ENCODE measurements at places on chromosomes 4 and X.

- no peak for DNase-seq
These were observed 8.6 kb downstream of the FAM200B start for GRCh38 chr4:15690020-15690809.

DNA sequence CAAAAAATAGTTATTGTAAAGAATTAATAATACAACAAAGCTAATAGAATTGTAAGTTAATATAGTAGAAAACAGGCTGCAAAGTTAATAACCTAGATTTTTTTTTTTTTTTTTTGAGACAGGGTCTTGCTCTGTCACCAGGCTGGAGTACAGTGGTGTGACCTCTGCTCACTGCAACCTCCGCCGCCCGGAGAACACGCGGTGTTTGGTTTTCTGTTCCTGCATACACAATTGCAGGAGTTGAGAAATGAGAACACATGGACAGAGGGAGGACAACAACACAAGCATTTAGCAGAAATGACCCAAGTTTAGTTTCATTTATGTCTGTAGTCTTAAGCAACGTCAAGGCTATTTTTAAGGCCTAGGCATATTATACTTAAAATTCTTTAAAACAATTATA, 145.9 kb upstream of the PCDH10 start:
- DNase-seq = no peak

DNA sequence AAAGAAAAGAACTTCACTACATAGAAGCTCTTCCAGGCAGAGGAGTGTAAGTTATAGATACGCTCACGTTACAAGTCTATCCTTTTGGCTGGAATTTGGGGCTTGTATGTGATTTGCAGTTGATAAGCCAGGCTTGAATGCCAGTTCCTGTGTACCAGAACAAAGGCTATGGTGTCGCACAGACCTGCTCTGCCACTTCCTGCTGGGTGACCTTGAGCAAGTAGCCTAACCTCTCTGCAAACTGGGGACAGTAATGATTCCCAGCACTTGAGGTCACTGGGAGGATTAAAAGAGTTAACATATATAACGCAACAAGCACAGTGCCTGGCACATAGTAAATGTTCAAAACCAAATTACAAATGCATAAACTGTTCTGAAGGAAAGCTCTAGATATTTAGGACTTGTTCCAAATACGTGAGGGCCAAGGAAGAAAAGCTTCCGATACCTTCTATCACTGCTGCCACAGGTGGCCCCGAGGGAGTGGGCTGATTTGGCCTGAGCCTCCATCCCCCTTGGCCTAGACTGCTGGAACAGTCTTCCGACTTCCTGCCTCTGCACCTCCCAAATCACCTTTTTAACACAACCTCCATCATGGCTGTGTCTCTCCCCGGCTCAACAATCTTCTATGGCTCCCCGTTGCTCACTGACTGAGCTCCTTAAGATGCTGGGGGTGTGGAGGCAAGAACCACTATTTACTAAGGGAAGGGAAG, 1.3 kb upstream of the SOWAHD start:
- no peak for DNase-seq

DNA sequence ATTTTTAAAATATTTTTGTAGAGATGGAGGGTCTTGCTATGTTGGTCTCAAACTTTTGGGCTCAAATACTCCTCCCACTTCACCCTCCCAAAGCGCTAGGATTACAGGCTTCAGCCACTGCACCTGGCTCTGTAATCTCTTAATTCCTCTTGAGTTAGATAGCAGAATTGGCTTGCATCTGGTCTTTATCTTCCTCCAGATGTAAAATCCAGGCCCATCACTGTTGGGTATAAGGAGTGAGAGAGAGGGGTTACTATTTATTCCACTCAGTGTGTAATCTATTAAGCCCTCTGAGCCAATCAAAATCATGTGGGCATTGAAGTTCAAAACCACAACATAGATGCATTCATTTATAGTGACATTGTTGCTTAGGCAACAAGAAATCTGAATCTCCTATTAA, 33.9 kb downstream of the ANK2 start:
- DNase-seq = no peak

DNA sequence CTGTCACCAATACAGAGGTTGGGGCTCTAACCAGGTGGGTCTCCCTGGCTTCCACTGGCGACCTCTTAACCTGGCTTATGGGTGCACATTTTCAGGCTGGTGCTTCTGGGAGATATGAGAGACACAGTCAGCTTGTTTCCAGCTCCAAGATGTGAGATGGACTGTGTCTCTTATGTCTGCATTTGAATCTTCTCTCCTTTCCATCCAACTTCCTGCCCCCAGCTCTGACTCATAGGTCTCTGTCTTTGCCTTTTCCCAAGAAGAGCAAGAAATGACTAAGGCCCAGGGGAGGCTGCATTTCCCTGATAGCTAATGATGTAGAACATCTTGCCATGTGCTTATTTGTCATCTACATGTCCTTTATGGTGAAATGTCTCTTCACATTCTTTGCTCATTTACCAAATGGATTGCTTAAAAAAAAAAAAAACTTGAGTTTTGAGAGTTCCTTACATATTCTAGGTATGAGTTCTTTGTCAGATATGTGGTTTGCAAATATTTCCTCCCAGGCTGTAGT, 3.2 kb upstream of the UXT start:
- peak; percentile 90 for DNase-seq

GRCh38 chrX:23789386-23790154, 6.6 kb downstream of the SAT1 start:
- no peak for DNase-seq

DNA sequence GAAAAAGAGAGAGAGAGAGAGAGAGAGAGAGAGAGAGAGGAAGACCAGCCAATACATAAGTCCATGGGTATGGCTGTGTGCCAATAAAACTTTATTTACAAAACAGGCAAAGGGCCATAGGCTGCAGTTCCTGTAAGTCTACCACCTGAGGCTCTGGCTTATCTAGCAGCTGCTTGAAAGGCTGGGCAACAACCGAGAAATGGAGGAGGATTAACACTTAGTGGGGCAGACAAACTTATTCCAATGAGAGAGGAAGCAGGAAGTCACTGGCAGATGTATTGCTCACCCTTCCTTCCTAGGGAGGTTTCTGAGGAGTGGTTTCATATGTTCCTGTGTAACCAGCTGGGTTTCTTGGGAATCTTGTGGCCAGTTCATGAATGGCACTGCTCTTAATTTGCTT, 4.7 kb upstream of the GPR143 start:
- DNase-seq = no peak

DNA sequence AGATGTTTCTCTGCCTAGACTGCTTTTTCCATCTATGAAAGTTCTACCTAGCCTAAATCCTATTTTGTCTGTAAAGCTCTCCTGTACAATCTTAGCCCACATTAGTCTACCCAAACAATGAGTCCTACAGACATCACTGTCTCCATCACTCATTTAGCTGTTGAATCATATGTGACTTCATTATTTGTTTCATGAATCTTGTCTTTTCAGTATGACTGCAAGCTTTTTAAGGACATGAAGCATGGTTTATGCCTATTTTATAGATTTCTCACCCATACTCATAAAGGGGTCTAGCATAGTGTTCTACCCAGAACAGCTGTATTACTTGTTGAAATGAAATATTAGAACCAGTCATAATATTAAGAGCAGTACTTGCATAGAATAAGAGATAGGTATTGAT, 13.0 kb downstream of the AMMECR1 start:
- DNase-seq = no peak

DNA sequence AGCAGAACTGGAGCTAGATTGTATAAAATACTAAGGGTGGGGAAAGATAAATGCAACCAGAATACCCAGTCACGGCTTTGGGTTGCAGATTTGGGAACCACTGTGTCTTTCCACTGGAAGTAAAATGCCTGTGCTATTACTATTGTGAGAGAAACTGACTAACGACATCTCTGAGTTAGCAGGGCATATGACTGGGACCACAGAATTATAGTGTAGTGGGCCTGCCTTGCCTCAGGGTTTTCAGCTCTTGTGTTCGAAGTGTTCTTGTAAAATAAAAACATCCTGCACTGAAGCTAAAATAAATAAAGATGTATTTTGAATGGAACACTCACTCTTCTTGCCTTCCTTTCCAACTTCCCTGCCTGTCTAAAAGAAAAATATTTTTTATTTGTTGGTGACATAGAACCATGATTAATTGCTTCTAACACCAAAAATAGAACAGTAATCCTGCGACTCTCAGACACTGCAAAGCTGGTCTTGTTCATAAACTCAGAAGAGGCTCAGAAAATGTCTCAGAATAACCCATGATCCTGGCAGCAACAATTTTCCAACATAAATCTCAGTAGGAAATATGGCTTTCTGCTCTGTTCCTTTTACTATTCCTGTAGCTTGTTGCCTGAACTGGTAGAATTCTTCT, 104.2 kb downstream of the FAM47B start:
- no peak for DNase-seq

- no peak for DNase-seq
These were observed 12.0 kb downstream of the ATP5ME start for GRCh38 chr4:661881-662761.

DNA sequence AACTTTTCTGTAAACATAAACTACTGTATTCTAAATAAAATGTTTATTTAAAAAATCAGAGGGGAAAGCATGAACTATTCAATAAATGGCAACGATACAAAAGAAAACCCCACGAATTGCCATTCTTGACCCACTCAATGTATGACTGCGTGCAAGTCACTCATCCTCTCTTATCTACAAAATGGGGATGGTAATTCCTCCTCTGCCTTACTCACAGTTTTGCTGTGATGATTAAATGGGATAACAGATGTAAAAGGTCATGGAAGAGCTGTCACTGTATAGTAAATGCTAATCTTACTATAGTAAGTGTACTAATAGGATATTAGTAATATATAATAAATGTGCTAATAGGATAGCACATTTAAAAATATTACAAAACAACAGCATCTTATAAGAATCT, 173.4 kb downstream of the SCFD2 start:
- DNase-seq = no peak

DNA sequence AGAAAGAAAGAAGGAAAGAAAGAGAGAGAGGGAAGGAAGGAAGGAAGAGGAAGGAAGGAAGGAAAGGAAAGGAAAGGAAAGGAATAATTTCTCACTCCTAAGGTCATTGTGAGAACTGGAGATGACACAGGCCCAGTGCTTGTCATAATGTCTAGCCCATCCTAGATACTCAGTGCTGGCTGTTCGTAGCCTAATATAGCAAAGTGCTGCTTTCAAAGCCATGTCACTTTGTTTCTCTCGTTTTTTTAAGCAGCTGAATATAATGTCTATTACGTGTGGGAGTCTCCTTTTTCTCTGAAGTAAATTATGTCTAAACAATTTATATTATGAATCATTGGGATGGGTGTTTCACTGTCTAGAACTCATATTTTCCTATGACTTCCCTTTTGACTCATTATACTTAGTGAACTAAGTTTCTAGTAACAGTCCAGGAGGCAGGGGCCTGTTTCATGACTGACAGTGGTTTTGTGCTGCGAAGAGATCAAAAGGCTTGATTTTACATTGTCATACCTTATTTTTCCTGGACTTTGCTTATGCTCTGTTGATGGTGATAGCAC, 327.0 kb upstream of the ZFP42 start:
- DNase-seq = no peak

- DNase-seq = no peak
These were observed 362.1 kb downstream of the UNC5C start for GRCh38 chr4:95186666-95187065.

- no peak for DNase-seq
These were observed 2.1 kb downstream of the MAGEA10 start for GRCh38 chrX:152136312-152136711.

- DNase-seq = peak; percentile 40
These were observed 68.3 kb upstream of the PGM2 start for GRCh38 chr4:37758226-37758625.

DNA sequence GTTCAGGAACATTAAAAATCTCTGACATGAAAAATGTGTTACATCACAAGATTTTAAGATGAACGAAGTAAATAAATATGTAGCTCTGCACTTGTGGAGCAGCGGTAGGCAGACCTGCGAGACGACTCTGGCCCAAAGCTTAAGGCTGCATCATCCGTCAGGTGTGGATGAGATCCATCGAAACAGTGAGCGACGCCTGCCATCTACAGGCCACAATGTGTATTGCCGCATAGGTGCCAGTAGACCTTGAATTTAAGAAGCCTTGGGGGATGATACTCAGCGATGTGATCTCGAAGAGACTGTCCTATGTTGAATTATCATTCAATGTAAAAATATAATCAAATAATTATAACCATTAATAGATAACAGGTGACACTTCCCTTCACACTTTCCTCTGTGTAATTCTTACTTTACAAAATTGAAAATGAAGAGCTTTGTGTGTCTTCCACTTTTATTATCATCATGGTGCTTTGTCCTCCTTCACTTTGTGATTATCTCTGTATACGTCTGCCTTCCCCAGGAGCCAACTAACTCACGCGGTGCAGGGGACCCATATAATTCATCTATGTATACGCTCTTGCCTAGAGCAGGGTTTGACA, 851.0 kb downstream of the RAB28 start:
- peak; percentile 87 for DNase-seq

- peak; percentile 71 for DNase-seq
These were observed 86.3 kb downstream of the EGF start for GRCh38 chr4:109998867-109999584.

DNA sequence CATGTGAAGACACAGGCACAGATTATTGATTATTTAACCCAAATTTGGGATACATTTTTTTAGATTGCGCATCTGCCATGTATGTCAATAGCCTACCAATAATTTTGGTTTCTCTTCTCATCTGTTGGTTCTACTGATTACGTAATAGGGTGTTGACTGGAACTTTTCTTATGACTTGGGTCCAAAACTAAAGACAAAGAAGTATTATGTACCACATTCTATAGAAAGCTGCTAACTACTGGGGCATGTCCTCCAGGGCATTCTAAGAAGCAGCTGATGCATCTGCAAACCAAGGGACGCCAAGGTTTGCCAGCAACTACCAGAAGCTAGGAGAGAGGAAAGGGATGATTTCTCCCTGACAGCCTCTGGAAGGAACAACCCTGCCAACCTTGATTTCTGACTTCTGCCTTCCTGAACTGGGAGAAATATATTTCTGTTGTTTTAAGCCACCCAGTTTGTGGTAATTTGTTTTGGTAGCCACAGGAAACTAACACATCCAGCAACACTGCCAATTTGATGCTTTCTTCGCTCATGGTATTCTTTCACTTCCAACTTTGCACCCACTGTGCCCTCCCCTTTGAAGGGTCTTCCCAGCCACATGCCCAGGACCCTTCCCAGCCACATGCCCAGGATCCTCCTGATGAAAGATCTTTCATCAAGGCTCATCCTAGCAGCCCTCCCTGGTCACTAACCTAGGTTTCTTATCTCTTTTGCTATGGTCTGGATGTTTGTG, 15.9 kb upstream of the TLR1 start:
- DNase-seq = no peak

- no peak for DNase-seq
These were observed 60.8 kb downstream of the PCDH18 start for GRCh38 chr4:137471461-137471860.

DNA sequence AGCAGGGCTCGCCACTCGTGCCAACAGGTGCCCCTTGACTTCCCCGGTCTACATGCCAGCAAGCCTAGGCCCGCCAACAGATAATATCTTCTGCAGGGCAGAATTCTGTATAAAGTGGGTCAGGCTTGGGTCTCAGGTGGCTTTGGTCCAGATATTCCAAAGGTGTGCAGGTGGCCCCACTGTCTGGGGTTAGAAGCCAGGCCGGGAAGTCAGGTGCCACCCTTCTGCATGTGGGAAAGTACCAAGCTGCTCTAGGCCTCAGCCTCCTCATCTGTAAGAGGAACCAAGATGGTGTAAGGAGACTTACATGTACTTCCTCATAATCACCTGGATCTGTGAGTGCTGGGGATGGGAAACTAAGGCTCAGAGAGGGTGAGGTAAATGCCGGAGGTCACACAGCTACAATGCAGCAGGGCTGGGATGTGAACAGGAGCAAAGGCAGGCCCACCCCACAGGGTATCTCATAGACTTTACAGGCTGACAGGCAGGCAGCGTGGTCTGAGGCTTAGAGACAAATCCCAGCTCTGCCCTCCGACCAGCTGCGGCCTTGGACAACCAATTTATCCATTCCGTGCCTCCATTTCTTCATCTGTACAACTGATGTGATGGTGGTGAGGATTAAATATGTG, 35.9 kb downstream of the WDR1 start:
- DNase-seq = no peak

Data from cardiac muscle cell (in vitro differentiated cells and primary cell).